ENCODE measurements at places on chromosomes 4 and X.
A peak's percentile ranks its signal among the peaks of the same experiment; 100 is the strongest.

GRCh38 chr4:13866881-13867280, 239.4 kb upstream of the BOD1L1 start:
- DNase-seq = no peak

- DNase-seq = no peak
Measured at GRCh38 chrX:132031867-132032266, 8.8 kb downstream of the STK26 start.

DNA sequence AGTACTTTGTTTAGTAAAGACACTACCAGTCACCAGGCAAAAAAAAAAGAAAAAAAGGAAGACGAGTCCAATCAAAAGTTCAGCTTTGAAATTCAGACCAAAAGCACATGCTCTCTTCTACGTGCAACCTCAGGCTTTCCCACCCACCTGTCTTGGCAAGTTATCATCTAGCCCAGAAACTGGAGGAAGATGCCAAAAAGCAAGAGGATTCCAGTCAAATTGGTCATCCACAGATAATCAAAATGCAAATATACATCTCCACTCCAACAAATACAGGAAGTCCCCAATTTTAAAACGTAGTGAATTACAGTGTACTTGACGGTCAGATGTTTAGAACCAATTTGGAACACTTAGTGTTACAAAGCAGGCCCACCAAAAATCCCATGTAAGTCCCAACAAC, 96.5 kb downstream of the PALLD start:
- no peak for DNase-seq

DNA sequence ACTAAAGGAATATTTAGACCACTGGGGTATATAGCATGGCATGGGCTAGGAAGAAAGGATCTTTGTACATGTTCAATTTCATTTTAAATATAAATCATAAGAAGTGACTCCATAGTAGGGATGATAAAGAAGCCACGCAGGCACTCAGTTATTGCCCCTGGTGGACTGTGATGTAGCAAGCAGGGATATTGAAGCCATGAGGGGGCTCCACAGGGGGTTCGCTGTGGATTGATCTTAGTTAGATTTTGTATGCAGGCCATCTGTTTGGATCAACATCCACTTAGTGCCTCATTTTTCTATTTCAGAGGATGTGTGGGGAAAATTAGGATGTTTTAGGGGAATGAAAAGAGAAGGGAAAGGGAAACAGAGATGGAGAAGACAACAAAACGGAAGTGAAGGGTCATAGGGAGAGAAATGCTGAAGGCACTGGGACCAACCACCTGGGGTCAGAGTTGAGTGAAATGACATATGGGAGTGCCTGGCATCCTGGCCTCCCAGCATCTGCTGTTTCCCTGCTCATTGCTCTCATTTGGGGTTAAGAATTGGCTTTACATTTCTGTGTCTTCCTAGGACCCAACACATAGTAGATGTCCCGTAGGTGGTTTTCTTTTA, 11.2 kb upstream of the FREM3 start:
- no peak for DNase-seq

DNA sequence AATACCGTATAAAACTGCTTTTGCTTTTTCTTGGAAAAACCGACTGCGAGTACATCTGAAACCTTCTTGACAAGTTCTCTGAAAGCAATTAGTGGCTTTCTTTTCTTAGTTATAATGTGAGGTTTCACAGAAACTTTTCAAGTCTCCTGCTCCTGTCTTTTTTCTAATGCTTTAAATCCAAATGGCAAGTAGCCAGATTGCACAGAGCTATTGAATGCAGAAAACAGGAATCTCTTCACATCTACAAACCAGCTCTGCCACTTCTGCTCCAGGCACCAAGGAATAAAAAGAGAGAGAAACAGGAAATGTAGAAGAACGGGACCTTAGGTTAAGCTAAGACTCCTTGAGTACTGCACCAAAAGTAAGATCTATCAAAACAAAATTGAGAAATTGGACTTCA, 267.3 kb upstream of the TET2 start:
- no peak for DNase-seq

DNA sequence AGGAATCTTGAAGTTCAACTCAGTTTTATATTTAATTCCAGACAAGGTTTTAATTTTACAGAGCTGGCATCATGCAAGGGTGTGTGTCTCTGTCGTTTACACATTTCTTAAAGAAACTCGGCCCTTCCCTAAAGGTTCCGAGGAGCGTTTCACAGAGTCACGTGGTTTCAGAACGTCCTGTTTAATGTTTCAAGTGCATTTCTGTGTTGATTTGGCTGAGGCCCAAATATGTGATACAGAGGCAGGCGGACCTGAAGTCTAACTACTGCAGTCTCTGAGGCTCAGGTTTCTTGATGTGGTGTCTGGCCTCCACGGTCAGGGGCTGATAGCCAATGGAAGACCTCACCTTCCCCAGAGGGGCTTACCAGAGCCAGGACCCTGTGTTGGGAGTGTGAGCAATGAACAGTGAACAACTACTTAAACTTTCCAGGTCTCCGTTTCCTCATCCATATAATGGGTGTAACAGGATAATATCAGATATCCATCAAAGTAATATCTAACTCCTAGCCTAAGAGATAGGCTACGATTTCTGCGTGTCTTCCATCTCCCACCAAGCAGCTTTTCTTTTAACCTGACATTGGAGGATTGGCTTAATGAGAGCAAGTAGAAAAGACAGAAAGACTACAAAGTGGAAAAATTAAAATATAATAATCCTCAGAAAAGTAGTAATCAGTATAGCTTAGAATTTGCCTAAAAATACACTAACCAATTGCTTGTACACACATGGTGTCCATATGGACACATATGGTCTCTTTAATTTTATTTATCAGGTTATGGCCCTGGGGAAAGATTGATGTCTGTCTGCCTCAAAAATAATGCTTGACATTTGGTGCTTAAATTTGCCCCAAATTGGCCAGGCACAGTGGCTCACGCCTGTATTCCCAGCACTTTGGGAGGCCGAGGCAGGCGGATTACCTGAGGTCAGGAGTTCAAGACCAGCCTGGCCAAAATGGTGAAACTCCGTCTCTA, 50.0 kb upstream of the TRIM2 start:
- no peak for DNase-seq

DNA sequence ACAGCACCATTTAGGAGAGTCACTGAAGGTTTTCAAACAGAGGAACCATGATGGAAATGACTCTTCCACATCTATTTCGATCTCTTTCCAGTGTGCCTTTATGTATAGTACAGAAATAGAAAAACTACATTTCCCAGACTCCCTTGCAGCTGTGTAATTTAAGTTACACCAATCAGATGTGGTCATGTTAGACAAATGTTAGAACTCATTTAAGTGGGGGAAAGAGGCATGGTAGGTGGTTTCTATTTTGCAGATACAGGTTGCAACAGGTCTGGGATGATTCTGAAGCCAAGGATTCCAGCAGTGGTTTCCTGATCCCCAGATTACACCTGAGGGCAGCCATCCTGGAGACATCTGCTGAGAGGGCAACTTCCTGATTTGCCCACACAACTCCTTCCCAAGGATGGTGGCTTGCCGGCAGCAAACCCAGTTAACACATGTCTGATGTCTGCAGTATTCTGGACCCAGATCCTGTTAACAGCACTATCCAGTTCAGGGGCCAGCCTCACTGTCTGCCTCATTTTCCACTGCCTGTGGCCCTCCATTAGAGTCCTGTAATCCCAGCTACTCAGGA, 38.7 kb upstream of the PDK3 start:
- DNase-seq = no peak

GRCh38 chr4:129218897-129219296, 122.9 kb downstream of the C4orf33 start:
- DNase-seq = no peak

GRCh38 chrX:30312858-30313257, 3.7 kb upstream of the NR0B1 start:
- no peak for DNase-seq

DNA sequence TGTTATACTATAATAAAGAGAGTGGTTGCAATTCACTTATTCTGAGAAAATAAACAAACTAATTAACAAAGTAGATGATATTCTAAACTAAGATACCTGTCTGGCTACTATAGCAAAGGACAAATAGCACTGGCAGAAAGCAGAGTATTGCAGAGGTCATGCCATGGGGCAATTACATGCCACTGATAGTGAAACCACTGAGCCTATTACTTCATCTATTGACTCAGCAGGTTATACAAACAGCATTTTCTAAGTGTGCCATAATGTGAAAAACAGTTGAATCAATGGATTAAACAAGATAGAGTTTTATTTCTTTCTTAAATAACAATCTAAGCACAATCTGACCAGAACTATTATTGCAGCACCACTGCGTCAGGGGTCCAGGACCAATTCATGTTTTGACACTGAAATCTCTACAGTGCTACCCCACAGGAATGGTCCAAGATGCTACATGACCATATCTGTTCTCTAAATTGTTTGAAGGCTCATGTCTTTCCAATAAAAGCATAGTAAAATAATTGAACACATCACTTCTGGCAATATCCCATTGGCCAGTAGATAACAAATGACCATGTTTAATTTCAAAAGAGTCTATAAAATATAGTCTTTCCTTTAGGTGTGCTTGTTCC, 389.5 kb upstream of the GRID2 start:
- DNase-seq = no peak

- DNase-seq = no peak
Measured at GRCh38 chr4:123415576-123415975, 19.0 kb downstream of the SPRY1 start.

- DNase-seq = peak; percentile 72
Measured at GRCh38 chr4:36255577-36255976, 11.3 kb upstream of the ARAP2 start.

- peak; percentile 25 for DNase-seq
Measured at GRCh38 chrX:140712413-140713173, 3.0 kb downstream of the LINC00632 start.

- no peak for DNase-seq
Measured at GRCh38 chr4:54505996-54506395, 151.8 kb upstream of the KIT start.

DNA sequence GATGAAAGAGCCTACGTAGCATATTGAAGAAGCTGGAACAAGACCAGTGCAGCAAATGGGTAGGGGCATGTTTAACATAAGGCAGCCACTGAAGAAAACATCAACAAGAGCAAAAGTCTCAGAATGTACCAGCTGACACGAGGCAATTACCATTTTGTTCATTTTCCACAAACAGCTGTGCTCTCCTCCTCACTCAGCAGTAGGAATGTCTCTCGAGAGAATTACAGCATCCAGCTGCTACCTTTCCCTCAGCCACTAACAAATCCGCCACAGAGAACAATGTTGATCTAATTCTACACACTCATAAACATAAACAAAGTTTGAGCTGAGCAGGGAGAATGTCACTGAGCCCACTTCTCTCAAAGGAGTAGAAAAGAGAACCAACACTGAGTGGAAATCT, 68.0 kb downstream of the OPHN1 start:
- DNase-seq = no peak

DNA sequence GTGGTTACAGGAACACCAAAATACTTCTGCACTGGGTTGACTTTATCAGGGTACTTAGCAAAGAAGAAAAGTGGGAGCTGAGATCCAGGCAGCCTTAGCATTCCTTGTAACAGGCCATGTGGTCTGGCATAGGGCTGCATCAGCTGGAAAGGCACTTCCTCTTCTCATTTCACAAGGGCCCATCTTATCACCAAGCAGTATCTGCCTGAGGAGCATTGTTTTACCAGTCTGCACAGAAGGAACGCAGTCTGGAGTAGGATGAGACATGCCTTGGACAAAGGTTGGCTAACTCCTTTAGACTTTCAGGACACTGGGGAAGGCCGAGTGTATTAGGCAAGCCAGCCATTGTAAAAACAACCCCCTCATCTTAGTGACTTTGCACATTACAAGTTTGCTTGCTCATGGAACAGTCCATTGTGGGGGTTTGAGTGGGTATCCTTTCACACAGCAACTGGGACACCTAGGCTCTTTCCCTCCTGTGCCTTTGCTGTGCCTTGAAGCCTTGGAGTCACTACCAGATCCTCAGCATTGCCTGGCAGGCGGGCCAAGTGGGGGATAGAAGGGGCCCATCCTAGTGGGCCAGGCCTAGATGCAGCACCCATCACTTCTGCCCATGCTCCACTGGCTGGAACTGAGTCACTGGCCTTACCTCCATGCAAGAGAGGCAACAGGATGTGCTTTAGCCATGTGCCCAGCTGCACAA, 4.6 kb downstream of the SUV39H1 start:
- DNase-seq = no peak

- DNase-seq = no peak
Measured at GRCh38 chr4:78720994-78721677, 55.0 kb upstream of the BMP2K start.

DNA sequence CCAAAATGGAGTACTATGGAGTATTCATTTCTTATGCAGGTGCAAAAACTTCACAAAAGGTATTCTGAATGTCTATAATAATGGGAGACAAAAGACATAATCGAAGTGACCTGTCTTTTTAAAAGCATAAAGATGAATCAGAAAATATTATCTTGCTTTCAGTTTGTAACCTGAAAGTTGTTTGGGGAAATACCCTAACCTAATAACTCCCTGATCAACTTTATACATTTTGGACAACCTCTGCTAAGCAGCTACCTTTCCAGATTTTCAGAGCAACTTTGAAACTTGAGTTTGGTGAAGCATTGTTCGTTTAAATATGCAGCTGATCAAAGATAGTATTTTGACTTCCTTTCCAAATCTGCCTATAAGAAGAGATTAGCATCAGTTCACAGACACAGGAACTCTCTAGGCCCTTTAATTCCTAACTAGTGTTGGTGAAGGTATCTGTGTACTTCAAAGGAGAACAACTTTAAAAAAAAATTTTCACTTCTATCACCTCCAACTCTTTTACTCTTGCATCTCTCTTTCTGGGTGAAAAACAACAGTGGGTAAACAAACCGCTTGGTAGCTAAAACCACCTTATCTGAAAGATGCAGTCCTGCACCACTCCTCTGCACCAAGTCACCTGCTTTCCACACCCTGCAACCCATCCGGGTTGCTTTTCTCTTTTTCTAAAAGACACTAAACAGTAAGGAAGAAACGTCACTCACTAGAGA, 26.5 kb downstream of the CD40LG start:
- no peak for DNase-seq

- DNase-seq = no peak
Measured at GRCh38 chr4:74754218-74754617, 40.1 kb downstream of the BTC start.

- peak; percentile 10 for DNase-seq
Measured at GRCh38 chrX:149881081-149881711, at the start of gene MAGEA8. Gene MAGEA8 (plus strand): TSS chrX:149881183. CDS start chrX:149884273, 3,090 bp downstream.

DNA sequence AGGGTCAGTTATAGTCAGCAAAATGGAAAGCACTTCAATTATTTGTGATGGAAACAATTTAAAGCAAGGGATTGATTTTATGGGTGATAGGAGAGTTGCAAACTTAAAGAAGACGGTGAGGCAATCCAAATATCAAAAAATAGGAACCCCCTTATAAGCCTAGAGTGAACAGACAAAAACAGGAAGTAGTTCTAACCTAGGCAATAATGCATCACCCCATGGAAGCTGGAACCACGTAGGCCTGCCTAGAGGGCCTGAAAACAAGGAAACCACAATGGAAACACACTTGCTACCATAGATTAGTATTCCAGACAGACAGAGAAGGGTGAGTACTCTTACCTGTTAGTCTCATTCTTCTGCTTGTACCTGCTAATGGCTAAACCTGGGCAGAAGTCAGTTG, 13.5 kb upstream of the GK2 start:
- no peak for DNase-seq

GRCh38 chr4:80139671-80140070, 57.6 kb upstream of the PRDM8 start:
- DNase-seq = no peak

Data from CD4-positive, alpha-beta T cell treated with Interleukin-15 for 1 hour (primary cell).